ENCODE measurements at places on chromosomes 6 and 20.
A peak's percentile ranks its signal among the peaks of the same experiment; 100 is the strongest.

DNA sequence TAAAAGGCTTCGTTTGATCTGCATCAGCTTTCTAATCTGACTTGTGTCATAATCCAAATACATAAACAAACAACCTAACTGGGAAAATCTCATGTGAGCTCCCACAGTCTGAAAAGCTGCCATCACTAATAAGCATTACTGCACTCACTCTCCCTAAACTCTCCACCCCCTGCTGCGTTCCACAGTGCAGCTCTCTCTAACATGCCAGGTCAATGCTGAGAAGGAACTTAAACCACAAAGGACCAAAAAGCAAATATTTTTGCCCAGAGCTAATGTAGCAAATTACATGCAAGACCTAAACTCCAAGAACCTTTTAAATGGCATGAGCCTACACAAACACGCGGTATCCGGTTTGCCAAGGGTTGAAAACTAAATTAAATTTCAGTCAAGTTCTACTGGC lies 542.3 kb upstream of the JARID2 start:
- no peak for DNase-seq

- DNase-seq, result no peak
Measured at GRCh38 chr20:19969507-19970255, 47.5 kb upstream of the NAA20 start.

DNA sequence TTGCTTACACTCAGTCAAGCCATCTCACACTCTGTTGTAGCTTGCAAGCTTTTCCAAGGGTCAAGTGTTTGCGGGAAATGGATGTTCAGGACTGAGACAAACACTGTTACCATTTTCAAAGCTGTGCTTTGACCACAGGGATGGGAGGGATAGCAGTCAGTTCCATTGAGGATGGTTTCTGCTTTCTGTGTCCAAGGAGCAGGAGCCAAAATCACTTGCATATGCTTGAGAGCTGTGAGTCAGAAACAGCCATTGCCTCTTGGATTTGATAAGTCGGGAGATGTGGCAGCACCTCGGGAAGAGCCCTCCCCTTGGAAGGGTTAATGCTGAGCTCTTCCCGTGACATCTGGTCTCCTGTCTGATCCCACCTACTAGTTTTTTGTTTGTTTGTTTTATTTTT lies 85.2 kb downstream of the TCP11 start:
- no peak for DNase-seq

- no peak for DNase-seq
Measured at GRCh38 chr20:58583586-58583985, 67.5 kb upstream of the STX16 start.

GRCh38 chr6:66900133-66901083 lies 1193.4 kb upstream of the EYS start:
- no peak for DNase-seq

DNA sequence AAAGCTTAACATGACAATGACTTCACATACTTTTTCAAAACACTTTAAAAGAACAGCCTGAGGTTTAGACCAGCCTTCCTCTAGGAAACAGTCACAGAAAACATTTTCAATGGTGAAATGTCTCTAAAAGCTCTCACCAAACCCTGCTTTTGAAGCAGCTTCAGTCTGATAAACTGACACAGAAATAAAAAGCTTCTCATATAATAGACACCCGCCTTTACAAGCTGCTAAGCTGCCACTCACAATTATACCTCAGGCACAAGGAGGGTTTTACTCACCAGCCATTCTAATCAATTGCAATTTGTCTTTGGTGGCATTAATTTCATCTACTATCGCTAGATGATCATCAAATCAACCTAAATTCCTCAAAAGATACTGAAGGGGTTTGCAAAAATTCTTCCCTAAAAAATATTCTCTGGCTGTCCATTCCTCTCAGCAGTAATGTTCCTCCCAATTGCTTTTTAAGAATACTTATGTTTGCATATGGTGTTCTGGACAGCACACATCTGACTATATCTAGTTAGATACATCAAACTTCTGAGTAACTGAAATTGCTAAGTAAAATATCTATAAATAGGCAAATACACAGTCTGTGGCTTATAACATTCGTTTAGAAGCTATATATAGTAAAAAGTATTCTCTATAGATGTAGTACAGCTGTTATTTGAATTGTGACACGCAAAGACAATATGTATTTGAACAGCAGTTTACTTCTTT lies 29.4 kb downstream of the KIF13A start:
- no peak for DNase-seq

DNA sequence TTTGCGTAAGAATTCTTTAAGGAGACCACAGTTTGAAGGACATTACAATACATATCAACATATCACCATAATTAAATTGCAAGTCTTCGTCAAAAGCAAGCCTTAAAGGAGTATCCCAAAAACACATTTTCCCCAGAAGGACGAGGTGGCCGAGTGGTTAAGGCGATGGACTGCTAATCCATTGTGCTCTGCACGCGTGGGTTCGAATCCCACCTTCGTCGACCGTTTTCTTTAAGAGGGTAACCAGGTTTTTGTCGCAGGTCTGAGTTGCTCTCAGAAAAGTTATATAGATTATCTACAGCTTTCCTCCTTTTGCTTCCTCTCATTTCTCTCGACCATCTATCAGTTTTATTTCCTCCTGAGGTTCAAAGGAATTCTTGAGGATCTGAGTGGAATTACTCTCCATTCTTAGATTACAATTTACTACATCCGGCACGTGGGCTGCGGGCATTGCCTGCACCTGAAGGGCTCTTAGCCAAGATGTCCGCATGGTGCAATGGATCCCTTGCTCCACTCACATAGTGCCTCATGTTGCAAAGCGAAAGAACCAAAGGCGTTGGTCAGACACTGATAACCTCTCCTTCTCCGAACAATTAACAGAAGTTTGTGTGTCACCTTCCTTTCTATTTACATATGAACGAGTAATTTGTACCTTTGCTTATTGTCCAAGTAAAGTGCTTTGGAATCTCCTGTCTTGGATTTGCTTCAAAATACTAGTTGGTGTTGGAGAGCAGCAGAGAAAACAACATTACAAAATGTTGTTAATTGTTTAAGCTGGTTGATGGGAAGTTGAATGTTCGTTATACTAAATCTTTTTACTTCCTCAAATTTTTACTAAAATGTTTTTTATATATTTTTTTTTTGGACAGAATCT lies 14.0 kb downstream of the POM121L2 start:
- DNase-seq, result peak; percentile 45

- DNase-seq, result no peak
Measured at GRCh38 chr20:18654448-18654773, 66.6 kb downstream of the DTD1 start.

- DNase-seq, result no peak
Measured at GRCh38 chr6:23957017-23957416, 169.0 kb upstream of the NRSN1 start.

DNA sequence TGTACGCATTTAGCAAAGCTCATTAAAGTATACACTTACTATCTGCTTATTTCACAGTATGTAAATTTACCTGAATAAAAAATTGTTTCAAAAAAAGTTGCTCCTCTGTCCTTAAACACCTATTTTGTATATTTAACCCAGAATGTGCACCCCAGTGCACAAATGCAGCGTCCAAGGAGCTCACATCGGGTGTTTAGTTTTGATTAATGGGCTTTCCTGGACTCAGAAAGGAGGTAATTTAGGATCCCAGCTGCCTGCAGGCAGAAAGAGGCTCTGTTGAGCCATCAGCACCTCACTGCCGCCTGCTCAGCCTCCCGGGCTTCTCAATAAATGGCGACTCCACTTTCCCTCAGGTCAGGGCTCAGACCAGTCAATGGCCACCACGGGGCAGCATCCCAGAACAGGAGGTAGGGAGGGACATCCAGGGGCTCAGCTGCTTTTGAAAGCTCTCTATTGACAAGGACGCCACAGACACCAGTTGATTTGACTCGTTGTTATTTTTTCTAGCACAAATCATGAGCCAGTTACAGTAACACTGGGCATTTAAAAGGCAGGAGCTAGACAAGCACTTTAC lies 70.2 kb upstream of the TBC1D7 start:
- no peak for DNase-seq

DNA sequence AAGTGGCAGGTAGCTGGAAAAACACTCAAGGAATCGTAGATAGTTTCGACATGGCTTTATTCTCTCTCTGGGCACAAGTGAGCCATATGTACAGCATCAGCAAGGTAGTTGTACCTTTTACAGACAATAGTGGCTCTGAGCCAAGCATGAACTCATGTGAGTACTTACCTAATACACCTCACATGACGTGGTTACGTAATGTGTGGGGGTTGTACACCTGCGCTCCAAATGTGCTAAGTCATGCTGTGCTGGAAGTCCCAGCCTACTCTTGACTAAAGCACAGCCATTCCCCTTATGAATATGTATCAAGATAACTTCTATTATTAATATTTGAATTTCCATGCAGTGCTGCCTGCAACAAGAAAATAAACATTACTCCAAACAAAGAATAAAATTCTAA lies 78.8 kb upstream of the HMGN3 start:
- no peak for DNase-seq

- no peak for DNase-seq
Measured at GRCh38 chr6:115783402-115784061, 277.2 kb downstream of the FRK start.

DNA sequence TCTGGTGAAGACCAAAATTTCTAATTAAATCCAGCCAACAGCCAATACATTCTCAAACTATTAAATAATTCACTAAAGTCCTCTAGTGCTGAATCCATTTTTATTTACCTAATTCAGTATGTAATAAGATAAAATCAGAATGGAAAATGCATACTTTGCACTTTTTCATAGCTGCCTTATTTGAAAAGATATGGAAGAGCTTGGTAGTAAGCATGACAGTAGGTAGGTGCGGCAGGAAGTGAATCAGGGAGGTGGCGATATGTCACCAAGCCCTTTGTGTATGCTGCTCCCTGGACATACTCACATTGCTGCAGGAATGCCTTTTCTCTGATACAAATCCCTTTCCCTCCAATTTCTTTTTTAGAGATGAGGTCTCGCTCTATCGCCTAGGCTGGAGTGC lies 10.2 kb upstream of the TGM3 start:
- no peak for DNase-seq

DNA sequence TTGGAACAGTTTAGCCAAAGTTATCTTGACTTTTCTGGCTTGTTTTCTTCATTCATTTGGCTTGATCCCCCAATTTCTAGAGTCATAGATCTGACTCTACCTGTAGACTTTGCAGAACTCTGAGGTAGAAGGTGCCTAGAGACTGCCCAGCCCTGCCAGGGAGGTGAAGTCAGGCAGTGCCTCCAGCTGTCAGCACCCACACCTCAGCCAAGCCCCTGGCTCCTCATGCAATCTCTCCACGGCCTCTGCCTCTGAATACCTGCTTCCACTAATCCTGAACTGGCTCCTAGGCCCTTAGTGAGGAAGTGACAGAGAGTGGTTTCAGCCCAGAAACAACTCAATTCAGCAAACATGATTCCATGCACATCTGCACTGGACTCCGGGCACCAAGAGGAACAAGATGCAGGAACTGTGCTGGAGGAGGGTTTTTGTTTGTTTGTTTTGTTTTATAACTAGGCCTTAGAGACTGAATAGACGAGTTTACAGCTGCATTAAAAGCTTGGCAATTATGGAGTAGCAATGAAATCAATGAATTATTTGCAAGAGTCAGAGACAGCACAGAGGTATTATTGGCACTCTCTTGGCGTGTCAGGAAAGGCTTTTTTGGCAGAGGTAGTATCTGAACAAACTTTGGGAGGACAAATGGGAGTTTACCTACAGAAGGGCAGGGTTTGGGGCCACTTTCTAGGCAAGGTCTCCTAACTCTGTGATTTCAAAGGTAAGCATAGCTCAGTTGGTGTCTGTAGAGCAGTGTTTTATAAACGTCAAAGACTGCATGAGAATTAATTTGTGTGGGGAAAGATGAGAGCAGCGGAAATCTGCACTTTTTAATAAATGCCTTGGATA lies 25.2 kb downstream of the TGM3 start:
- no peak for DNase-seq

DNA sequence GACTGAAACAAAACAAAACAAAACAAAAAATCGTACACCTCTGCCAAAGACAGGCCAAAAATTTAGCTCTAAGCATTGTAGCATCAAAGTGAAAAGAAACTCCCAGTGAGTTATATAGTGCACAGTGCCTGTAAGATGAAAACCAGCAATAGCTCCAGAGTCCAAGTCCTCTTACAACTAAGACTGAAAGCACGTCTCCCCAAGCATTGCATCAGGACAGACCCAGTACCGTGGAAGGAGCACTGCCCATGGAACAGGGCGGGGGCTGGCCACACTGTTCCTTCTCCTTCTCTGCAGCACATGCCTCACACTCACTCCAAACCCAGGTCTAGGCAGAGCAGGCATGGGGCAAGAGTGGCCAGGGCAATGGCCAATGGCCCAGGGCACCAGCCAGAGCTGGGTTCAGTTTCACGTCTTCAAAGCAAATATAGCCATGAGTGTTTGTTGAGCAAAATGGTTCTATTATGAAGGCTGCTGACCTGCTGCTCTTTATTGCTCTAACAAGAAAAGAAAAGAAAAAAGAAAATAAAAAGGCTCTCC lies 72.2 kb upstream of the PBOV1 start:
- no peak for DNase-seq

DNA sequence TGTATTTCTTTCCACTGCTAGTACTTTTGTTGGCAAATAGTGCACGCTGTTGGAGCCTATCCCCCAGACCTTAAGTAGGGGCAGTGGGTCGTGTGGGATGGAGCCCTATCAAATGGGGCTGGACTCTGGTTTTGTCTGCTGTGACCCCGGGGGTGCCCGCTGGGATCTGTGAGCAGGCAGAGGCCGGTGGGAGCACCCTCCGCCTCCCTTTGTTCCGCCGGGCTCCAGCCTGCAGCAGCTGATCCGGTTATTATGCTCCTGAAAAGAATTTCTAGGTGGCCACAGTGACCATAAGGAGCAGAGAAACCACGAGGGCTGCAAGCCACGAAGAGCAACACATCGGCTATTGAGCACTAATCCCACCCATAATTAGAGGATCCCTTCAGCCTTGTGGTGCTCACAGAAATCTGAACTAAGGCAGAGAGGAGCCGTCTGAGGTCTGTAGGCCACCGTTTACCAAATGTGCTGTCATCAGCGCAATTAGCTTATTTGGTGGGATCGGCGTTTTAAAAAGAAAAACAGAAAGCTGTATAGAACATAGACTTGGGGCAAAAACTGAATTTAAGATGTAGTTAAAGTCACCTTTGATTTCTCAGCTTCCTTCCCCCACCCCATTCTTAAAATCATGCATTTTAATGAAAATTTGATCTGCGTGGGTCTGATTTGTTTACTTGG lies 598.3 kb upstream of the JAG1 start:
- no peak for DNase-seq

DNA sequence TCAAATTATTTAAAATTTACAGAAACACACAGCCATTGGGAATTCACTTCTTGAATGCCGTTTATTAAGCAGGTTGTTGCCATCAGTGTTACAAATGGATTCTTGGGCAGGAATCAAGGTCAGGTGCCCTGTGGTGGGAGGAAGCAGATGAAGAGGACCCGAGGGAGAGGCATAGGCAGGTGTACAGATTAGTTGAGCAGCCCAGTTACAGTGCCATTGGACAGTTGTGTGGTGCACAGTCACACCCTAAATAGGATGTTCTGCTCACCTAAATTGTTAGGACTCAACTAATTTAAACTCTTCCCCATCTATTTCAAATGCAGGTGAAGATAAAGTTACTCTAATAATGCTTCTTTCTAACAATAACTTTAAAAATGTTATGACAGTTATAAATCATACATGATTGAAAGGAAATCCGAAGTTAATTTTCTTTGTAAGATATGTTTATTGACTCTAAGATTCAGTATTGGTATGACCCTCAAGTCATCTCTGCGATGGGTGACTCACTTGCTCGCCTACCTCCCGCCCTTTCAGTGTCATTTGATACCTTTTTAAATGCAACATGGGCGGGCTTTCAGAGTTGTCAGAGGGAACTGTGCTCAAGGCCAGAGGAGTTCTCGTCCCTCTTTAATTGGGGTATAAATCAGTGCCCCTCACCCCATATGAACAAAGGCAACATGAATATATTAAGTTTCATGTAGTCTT lies 35.1 kb downstream of the DSE start:
- DNase-seq, result peak; percentile 23

All from activated CD4-positive, alpha-beta T cell treated with anti-CD3 and anti-CD28 coated beads for 36 hours (primary cell).